NCI-H446 treated with DMSO at 0.1 percent for 48 hours (cell line): ENCODE measurements at places on chromosomes 13 and 19.

- no peak for DNase-seq
These were observed 13.6 kb upstream of the DACT3 start for GRCh38 chr19:46674416-46675178.

DNA sequence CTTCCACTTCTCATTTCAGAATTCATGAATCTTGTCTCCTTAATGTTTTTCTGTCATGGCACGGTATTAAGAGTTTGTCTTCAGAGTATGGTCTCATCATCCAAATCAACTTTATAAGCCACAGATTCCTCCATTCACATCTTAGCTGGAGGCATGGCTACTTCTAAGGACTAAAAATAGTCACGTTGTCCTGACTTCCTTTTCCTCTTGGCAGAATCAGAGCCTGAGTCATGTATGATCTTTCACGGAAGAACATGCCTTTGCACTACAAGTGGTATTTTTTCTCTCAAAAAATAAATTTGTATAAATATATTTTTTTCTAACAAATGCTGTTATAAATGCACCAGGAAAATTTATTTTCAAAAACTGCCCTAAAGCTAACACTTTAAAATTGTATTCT lies 71.4 kb downstream of the ALOX5AP start:
- no peak for DNase-seq

DNA sequence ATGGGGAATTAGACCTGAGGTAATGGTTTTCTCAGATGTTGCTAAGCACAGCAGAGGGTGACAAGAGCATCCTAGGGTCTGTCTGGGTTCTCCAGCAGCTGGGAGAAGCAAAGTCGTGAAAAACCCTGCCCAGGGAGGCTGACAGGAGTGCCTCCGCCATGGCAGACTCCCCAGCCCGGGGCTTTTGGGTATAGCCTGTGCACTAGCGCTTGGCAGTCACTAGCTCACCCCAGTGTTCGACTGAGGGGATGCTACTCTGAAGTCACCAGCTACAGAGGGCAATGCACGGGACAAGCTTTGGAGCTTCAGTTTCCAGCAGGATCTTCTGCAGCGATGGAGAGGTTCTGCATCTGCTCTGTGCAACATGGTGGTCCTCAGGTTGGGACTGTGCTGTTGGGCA lies 87.5 kb downstream of the ING1 start:
- no peak for DNase-seq

- DNase-seq = peak; percentile 29
These were observed 3.2 kb upstream of the PTPRS start for GRCh38 chr19:5343848-5344247.

DNA sequence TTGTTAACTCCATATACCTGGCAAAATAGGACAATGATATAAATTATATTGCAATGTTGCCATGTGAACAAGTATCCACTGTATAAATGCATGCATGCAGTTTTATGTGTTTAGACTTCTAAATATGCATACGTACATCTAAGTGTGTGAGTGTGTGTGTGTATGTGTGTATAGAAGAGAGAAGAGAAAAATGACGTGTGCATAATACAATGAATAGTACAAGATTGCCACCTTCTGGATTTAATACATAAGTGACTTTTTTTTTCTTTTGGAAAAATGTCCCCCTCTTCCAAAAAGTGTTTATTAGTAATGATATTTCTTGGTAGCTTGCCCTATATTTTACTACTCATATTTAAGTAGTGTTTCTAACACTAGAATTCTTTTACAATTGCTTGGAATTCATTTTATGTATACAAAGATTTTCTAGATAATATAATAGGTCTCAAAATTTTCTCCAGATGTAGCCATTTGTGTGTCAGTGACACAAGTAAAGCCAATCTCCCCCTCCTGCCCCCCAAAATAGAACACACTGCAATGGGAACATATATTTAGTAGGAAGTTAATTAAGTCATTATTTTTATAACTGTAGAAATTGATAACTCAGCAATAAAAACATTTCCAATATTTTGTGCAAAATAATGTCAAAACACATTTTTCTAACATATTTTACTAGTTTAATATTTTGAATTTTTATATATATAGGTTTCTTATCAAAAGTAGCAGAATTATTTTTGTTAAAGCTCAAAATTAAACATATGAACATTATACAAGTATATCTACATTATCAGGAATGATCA lies 783.3 kb upstream of the ATXN8OS start:
- DNase-seq = no peak

DNA sequence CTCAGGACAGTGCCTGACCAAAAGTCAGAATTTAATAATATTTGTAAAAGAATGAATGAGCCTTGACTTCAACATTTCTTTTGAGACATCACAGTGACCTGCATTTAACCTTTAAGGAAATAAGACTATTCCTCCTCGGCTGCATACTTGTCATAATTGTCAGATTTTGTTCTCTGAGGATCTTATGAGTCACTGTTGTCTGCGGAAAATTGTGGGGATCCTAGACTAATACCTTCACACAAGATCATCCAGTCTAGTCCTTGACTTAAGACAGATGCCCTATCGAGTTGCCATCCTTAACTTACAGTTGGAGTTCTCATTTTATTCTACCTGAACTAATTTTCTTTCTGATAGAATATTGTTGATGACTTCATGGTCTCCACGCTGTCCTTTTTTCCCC lies 198.4 kb downstream of the DLEU7 start:
- DNase-seq = no peak

- no peak for DNase-seq
These were observed 3.6 kb upstream of the REXO1 start for GRCh38 chr19:1851654-1852580.

- DNase-seq = no peak
These were observed 1374.8 kb downstream of the PCDH9 start for GRCh38 chr13:65855242-65855805.

DNA sequence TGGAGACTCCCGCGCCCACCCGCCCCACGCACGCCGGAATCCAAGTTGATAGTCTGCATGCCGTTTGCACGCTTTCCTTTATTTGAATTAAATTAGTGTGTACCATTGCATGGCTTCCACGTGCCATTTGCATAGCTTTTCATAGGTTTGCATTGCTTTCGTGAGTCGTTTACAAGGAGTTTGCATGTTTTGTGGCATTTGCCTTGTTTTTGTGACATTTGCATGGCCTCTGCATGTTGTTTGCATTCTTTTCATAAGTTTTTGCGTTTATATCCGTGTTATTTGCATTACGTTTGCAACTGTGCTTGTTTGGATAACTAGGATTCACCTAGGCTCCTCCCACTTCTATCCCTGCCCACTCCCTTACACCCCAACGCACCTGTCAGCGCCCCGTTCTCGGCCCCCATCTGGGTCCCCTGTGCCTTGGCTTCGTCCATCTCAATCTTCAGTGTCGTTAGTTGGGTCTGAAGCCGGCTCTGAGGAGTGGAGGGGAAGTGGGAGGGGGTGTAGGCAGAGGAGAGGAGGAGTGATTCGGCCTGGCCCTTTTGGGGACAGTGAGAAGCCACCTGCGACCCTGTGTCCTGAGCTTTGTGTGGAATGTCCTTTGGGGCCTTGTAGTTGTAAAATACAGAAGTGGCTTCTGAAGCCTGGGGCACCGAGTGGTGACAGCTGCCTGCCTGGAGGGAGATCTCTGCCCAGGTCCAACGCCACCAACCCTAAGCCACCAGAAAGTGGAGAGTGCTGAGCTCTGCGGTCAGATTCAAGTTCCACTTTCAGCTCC lies 2.4 kb downstream of the CCDC194 start:
- DNase-seq = no peak

DNA sequence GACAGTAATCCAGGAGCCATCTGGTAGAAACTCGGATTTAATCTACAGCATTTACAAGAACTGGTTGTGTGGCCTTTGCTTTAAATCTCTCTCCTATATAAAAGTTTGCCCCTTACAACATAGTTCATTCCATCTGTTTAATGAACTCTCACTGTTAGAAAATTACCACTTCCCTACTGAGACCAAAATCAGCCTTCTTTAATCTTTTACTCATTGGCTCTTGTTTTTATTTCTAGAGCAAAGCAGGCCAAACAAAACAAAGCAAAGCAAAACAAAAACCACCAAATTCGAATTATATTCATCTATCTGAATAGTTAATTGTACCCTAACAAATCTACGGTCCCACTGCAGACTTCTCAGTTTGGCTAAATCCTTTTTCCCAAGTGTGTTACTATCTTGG lies 127.0 kb downstream of the UGGT2 start:
- DNase-seq = no peak

DNA sequence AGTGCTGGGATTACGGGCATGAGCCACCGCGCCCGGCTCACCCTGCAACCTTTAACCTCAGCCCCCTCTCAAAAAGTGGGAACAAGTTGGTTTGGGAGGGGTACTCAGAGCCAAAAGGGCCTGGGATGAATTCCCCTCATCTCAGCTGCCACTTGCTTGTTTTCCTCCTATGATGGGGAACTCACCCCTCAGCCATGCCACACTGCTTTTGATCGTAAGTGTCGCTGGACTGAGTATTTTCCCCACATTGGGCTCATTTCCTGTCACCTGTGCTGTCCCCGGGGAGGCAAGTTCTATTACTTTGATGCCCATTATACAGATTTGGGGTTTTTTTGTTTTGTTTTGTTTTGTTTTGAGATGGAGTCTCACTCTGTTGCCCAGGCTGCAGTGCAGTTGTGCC lies 6.5 kb downstream of the R3HDM4 start:
- no peak for DNase-seq

GRCh38 chr19:51639916-51640315 lies 6.7 kb downstream of the SIGLEC14 start:
- DNase-seq = no peak

DNA sequence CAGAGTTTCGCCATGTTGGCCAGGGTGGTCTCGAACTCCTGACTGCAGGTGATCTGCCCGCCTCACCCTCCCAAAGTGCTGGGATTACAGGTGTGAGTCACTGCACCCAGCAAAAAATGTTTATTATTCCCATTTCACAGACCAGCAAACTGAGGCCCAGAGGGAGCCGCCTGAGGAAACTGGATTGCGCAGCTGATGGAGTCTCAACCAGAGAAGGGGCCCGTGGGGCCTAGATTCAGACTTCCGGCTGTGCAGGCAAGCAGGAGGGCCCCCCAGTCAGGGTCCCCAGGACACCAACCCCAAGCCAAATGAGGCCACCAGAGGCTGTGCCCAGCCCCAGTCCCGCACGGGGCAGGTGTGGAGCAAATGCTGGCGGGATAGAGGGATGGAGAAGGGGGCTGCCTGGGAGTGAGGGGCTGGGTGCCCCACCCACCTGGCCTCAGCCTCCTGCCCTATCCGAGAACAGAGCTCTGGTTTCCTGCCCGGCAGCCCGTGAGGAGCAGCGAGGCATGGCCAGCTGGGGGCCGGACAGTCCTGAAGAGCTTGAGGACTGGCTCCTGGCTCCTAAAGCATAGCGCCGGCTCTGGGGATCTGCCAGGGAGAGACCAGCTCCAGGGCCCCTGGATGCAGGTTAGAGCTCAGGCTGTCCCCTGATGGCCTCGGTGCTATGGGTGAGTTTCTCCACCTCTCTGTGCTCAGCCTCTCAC lies 22.0 kb downstream of the MISP start:
- no peak for DNase-seq

DNA sequence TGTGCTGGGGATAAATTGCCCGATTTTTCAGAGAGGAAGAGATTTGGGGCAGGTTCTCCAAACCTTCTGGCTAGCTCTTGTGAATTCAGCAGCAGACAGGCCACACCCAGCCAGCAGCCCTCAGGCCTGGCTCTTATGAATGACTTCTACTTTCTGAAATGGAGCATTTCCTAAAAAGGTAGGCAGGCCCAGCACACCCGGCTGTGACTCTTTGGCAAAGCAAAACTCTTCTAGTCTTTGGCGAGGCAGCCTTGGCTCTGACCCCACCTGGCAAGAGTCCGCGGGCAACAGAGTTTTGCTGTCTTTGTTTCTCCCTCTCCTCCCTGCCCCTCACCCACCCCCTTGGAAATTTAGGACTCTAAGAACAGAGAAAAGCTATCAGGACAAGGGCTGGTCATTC lies 221.2 kb downstream of the ZNF536 start:
- DNase-seq = peak; percentile 64

GRCh38 chr19:1244693-1245451 lies 3.3 kb downstream of the ATP5F1D start:
- DNase-seq = peak; percentile 35

- DNase-seq = no peak
These were observed 208.0 kb upstream of the SPRY2 start for GRCh38 chr13:80548915-80549314.

- no peak for DNase-seq
These were observed 8.5 kb downstream of the DBP start for GRCh38 chr19:48628486-48629296.

DNA sequence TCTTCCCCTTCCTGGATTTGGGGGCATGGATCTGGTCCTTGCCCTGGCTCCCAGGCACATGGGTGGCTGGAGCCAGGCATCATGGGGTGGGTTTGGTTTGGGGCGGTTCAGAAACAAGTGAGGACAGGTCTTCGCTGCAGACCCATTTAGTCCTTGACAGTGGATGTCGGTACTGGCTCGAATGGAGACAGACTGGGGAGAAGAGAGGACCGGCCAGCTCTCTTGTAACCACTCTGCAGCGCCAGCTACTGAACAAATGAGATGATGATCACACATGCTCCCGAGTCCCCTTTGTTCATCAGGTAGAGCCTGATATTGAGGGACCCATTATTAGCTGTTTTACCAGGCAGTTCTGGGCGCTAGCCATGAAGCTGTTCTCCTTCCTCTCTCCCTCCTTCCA lies 64.5 kb downstream of the CHST8 start:
- no peak for DNase-seq

DNA sequence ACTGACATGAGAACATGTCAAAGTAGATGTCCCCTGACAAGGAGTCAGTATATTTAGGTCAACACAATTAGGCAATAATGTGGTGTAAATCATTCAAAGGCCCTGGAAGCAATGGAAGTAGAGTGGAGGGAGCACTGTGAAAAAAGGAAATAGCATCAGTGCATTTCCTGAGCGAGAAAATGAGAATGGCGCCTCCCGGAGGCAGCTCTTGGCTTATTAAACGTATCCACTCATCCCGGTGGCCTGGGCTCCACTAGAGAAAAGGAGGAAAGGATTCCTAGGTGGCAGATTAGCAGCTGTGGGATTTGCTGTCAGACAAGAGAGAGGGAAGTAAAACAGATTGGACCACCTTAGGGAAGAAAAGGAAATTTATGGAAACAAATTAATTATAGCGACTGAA lies 173.7 kb upstream of the TMTC4 start:
- DNase-seq = no peak

DNA sequence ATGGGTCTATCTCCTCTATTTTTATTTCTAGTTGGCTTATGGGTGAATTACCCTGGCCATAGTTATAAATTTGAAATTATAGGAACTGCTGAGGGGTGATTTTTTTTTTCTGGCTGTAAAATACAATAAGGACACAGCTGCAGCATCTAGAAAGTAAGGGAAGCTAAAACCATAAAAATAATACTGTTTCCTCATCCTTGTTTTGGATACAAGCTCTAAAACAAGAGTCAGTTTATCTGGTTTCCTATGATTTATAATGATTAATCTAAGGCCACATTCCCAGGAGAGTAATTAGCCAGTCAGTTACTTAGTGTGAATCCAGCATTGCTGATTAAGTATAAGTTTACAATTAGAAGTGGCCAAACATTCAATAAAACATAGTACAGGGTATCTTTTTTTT lies 219.1 kb upstream of the NBEA start:
- DNase-seq = no peak

DNA sequence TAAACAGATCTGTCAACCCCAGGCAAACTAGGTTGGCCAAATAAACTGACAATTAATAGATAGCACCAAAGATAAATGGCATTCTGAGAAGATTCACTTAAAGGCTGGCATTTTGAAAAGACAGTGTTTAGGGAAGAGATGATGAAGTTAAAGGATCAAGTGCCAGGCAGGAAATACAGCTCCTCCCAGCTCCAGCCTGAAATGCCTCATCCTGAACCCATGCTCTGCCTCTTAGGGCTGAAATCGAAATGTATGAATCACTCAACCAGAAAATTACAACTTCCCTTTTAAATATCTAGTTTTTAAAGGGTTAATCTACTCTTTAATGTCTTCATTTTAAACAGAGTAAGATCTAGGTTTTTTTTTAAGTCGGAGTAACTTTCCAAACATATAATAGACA lies 171.2 kb upstream of the UBL3 start:
- no peak for DNase-seq
